ENCODE measurements at places on chromosomes 5 and 9. TPM values are rescaled to one million over a fixed set of nuclear protein-coding genes. Genes with fewer than 3 reads are reported as not detected.

The TYRP1 gene
- not detected for total RNA-seq

DNA sequence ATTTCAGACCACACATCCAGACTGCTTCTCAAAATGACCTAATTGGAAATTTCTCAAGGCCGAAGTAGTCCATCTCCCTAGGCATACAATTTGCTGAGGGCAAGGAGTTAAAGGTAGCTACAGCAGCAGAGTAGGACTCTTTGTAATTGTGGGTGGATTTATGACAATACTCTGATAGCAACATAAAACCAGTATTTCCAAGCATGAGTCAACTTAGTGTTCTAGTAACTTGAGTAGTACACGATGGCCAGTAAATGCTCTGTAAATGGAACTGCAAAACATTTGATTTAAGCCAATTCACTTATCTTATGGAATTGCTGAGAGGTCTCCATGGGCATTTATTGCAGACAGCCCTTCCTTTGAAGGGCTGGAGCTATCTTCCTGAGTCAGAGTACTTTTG, 352.2 kb downstream of the PLK2 start:
- no peak for DNase-seq

DNA sequence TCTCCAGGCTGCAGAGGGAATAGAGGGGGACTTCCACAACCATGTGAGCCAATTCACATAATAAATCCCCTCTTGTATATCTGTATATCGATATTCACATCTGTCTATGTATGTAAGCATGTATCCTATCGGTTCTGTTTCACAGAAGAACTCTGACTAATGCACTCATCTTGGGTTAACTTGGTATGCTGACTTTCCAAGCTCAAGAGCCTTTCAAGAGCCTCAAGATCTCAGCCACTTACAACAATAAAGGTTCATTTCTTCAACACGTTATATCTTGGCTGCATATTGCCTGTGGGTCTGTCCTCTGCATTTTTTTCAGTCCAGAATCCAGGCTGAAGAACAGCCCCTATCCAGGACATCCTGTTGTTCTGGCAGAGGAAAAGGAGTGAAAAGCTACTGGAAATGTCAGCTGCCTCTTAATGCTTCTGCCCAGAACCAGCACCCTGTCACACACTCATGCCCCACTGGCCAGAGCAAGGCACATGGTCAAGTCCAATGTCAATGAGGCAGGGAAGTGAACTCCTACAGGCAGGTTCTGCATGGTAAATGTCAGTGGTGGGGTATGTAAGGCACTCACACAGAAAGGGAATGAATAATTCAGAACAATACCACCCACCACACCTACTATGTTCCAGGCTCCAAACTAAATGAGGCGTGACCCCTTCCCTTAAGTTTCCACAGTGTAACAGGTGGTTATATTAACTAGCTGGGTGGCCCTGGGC, 91.6 kb upstream of the ICE1 start:
- no peak for DNase-seq

- DNase-seq = no peak
These were observed 289.9 kb downstream of the KCTD16 start for GRCh38 chr5:144460600-144460999.

GRCh38 chr5:28269978-28270377, 1231.6 kb upstream of the CDH9 start:
- no peak for DNase-seq

GRCh38 chr5:114469372-114469771, 107.5 kb downstream of the KCNN2 start:
- DNase-seq = no peak

GRCh38 chr9:115012486-115012885, 82.1 kb upstream of the TNFSF8 start:
- no peak for DNase-seq

The AGXT2 gene
- total RNA-seq = not detected

- DNase-seq = no peak
These were observed 182.4 kb upstream of the OTULINL start for GRCh38 chr5:14399054-14399692.

The SAPCD2 gene
- 3.9 TPM for total RNA-seq

The LCN1 gene
- not detected for total RNA-seq

The ACTBL2 gene
- not detected for total RNA-seq

The CDH9 gene
- not detected for total RNA-seq

DNA sequence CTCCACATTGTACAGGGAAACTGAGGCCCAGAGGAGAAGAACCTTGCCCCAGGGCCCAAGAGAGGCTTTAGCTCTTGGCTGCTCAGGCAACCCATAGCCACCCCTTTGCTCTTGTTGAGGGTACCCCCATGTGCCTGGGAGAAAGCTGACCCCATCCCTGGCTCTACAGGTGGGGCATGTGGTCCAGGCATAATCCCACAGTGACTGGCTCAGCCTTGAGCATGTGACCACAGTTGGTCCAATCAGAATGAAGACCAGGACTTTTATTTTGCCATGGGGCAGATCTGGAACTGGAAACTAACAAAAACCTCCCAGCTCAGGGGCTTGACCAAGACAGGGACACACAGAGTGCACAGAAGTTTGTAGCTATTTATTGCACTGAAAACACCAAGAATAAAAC, 29.3 kb downstream of the SLC6A7 start:
- DNase-seq = no peak

DNA sequence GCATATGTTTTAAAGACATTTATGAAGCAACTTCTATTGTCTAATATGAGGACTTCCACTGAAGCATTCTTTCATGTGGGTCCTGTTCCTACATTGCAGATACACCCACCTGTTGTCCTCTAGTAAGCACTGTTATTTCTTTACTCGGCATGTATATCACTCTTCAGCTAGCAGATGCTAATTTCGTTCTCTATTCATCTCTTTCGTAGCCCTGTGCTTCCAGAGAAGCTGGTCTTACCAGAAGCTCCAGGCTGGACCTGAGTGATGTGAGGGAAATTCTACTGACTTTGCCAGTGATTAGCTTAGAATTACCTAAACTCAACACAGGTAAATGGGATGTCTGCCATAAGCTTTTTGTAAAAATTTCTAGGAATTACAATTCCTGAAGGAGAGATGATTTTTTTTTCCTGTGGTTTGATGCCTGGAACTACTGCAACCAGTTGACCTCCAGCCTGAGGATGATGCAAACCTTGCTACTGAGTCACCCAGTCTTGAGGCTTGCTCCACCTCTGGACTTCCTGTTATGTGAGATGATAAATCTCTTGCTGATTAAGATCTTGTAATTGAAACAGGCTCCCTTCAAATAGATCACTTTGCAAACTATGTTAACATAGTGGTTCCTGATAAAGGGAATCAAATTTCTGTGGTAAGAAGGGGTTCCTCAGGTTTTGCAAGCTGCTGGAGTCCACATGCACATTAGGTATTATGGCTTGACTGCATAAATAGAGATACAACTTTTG, 52.2 kb upstream of the SPINK5 start:
- DNase-seq = no peak

The GFRA3 gene
- not detected for total RNA-seq

GRCh38 chr9:89022001-89022759, 30.9 kb downstream of the S1PR3 start:
- no peak for DNase-seq

DNA sequence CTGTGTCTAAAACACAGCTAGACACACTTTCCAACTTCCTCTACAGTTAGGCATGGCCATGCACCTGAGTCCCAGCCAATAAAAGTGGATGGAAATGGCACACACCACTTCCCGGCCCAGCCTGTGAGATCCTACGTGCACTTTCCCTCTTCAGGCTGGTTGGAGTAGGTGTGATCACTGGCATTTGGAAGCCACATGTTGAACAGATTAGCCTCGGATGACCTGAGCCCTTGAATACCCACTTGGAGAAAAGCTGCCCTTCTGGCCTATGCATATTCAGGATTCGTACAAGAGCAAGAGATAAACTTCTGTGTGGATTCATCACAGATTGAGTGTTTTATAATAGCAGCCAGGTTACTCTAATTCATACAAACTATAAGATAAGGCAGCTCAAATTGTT, 359.0 kb upstream of the SLC30A5 start:
- DNase-seq = no peak

- DNase-seq = no peak
These were observed 90.2 kb downstream of the IQGAP2 start for GRCh38 chr5:76493190-76493837.

DNA sequence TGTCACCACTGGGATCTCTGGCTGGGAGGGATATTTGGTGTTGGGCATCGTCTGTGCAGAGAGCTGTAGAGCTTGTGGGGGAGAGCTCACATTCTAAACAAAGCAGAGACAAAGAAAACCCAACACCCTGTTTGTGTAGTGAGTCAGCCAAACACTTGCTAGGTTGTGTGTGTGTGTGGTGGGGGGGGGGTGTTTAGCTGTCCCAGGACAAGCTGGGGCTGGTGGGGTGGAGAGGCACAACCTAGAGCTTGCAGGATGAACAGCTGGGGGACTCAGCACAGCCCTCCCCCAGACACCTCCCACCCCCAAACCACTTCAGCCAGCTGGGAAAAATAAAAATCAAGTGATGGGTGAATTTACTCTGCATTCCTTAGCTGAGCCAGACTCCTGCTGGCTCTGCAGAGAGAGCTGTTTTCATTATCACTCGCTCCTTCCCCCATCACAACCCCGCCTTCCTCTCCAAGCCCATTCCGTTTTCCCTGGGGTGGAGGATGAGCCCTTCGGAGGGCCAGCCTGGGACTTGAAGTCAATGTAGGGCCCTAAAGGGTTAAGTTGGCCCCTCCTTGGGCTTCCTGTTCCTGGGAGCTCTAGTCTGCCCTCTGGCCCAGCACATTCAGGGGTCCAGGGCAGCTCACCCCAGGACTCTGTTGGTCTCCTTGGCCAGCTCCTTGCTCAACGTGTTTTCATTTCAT, 2.6 kb downstream of the OLFML2A start:
- no peak for DNase-seq

DNA sequence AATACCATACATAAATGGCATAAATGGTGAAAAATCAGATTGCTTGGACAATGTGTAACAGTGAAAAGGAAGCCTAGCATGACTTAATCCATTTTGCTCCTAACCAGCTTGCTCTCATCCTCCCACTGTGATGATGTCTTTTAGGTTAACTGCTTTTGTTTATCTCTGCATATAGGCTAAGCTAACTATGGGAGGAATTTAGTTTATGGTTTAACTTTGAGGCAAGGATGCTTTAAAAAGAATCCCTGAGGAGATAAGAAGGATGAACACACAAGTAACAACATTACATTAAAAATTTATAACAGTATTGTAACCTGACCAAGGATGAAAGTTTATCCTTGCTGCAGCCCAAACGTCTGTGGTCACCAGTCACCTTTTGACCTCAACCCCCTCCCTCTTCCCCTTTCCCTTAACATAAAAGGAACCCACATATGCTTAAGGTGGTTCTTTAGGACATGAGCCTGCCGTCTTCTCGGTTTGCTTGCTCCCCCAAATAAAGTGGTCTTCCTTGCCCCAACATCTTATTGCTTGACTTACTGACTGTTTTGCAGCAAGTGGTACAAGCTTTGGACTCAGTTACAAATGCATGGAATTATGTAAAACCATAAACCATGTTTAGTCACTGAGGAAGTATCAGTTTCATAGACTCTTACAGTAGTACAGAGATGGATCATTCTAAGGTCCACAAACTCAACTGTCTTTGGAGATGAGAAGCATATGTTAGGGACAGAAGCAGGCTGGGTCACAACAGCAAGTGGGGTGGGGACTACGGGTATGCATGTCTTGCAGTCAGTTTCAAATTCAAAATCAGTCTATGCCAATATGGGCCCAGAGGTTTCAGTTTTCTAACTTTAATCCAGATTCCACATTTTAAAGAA, 31.3 kb downstream of the AGXT2 start:
- DNase-seq = no peak

DNA sequence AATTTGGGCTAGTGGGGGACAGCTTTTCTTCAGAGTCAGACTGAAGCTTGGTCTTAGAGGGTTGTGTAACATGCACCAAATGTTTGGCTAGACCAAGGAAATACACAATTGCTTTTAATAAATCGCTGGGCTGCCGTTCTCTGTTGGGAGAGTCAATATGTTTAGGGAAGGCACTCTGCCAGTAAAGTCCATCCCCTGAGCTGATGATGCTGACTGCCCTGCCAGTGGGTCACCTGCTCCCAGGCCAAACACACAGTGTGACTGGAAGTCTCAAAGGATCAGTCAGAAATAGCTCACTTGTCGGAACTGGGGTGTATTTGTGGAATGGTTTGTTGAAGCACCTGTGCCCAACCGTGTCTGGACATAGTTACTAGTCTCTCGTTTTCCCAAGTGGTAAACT, 17.9 kb upstream of the ZNF474 start:
- DNase-seq = no peak

The SERF1B gene
- 22.2 TPM for total RNA-seq

DNA sequence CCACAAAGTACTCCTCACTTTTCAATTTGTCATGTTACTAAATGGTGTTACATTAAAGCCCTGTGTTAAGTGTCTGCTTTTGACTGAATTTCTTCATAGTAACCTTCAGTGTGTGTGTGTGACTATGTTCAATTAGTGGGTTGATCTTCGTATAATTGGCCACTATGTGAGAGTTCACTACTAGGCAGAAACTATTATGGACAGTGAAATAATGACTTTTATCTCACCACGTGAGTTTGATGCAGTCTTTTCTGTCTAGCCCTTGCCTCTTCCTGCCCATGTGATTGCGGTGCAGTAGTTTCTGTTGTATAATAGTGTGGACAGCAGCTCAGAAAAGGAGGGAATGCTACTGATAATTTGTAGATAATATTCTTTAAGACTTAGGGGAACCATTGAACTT, 1.8 kb upstream of the MAML1 start:
- no peak for DNase-seq

DNA sequence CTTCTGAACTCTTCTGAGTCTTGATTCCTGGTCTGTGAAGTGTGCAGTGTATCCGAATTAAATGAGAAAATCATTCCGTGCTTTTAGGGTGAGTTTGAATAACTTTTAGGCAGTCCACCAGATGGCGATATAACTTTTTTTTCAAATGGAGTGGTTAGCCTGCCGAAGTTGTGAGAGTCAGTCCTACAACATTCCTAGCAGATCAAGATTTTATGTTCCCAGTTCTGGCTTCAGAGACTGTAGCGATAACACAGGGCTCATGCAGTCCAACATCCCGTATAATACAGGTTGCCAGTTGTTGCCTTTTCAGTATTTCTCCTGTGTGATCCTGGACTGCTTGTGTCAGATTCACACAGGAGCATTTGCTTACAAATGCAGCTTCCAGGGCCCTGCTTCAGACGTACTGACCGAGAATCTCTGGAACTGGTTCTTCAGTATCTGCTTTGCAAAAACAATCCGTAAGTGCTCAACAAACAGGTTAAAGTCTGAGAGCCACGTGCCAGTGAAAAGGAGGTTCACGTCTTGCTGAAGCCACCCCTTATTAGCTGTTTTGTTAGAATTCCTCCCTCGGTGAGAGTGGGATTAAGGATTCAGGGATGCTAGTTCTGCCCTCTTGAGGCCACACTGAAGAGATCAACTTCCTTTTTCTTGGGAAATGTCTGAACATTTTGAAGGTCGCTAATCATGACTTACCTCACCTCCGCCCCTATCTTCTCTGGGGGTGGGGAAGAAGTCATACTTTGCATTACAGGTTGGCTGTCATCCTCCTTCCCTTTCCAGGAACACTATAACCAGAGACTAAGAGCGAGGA, 22.8 kb downstream of the SMIM3 start:
- peak; percentile 31 for DNase-seq

DNA sequence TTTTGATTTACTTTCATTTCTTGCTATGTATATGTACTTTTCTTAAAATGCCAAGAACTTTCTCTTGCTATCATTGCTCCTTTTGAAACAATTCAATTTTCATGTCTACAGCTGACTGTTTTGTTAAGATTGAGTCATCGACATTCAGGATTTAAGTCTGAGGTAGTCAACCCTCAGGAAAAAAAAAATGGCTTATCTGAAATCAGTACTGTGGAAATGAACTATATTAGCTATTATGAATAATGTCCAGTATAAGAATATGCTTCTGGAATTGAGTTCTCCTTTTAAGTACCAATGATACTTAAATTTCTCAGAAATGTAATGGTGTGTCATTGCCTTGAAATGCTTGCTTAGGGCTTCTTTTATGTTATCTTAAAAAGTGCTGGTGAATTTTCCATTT, 37.9 kb downstream of the TNFAIP8 start:
- DNase-seq = no peak

The SHISAL2B gene
- not detected for total RNA-seq

Measured in activated naive CD4-positive, alpha-beta T cell treated with anti-CD3 and anti-CD28 coated beads for 36 hours (primary cell).